ENCODE measurements at places on chromosomes 4 and X. TPM values are rescaled to one million over a fixed set of nuclear protein-coding genes. Genes with fewer than 3 reads are reported as not detected.

KLHL4 gene
- not detected for total RNA-seq

DNA sequence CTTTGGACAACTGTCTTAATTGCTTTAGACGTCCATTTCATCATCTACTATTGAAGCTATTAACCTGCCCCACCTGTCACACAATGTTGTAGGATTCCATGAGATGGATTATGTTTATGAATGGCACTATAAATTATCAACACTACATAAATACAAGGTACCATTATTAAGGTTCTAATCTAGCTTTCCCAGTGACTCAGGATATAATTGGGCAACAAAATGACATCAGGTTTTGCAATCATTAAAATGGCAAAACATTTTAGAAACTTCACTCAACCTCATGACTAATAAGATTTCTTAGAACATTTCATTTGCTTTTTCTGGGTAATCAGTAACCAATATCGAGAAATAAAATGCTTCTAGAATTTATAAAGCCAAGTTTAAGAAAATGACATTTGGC is 9.2 kb downstream of the HOPX start:
- no peak for DNase-seq

GRCh38 chrX:109472939-109473735 is 8.7 kb downstream of the GUCY2F start:
- DNase-seq, result no peak

NLGN4X gene
- 0.08 TPM for total RNA-seq

MEPE gene
- total RNA-seq, result not detected

NXF2B gene
- total RNA-seq, result not detected

IL1RAPL1 gene
- total RNA-seq, result not detected

DNA sequence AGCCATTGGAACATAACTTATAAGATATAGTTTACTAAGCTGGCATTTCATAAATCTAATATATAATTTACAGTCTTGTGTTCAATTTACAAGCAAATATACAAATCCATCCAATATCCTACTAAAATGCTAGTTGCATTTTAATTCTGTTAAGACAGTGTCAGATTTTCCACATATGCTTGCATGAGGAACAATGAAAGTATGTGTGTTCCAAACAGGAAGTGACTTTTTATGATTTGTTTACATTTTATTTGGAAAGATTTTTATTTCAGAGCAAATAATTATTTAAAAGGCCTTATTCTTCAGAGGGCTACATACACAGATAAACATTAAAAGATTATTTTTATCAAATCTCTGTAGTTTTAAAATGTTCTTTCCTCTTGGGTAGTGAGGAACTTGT is 130.1 kb downstream of the KLHL34 start:
- DNase-seq, result no peak

GRCh38 chrX:146278381-146278780 is 460.8 kb downstream of the SLITRK2 start:
- DNase-seq, result no peak

Data from CD4-positive, alpha-beta T cell (primary cell).